Colonic mucosa (tissue), 4 donors: ENCODE measurements at places on chromosomes 3 and 15. TPM values are rescaled to one million over a fixed set of nuclear protein-coding genes. Genes with fewer than 3 reads are reported as not detected.
A peak's percentile ranks its signal among the peaks of the same experiment; 100 is the strongest.

DNA sequence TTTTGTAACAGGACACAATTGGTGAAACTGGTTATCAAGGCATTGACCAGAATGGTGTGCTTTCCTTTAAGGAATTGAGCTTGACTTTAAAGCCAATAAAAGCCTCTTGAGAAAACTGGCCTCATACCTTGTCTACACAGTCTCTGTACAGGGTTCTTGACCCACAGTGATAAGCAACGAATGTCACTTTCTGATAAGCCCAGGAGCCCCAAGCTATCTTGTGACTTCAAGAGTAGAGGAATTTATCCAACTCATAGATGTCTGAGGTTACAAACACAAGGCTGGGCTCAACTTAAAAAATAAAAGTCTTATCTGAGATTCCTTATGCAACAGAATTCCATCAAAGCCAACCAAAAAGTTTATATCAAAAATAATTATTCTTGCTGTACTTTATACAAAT lies 212.1 kb downstream of the GBE1 start:
- no peak for DNase-seq

- no peak for DNase-seq
Measured at GRCh38 chr3:61053781-61054496, 197.3 kb downstream of the FHIT start.

- DNase-seq = no peak
Measured at GRCh38 chr3:12744326-12744725, 14.7 kb downstream of the TMEM40 start.

- no peak for DNase-seq
Measured at GRCh38 chr15:69652751-69653305, 200.2 kb downstream of the RPLP1 start.

DNA sequence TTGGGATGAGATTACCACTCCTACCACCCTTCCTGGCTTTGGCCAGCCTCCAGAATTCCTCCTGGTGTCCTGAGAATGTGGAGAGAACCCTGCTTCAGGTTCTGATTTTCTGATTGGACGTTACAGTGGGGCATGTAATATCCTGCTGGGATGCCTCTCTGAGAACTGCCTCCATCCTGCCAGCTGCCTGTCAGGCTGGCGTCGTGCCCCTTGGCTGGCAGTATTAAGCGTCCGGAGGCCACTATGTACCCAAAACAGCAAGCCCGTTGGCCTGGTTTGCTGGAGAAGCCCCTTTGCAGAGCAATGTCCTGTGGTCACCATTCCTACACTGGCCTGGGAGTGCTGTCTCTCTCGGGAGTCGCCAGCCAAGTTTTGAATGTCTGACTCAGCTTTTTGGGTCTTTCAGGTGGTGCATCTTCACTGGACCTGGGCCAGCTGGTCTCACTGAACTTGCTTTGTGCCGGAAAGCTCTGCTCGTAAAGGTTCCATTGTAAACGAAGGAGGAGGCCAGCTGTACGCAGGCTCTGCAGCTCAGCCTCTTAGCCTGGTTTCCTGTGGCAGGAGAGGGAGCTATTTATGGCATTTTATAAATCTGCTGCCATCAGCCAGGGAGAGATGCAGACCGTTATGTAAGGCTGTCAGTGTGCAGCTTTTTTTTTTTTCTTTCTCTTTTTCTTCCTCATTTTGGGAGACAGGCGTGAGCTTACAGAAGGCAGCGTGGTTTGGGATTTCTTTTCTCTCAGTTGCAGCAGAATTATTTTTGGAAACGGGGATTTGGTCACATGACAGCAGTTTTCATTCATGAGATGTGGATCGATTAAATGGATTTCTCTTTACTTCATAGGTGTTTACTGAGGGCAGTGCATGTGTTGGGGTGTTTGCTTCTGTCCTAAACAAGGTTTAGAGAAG lies 19.0 kb upstream of the TRAK1 start:
- peak; percentile 75 for DNase-seq

DNA sequence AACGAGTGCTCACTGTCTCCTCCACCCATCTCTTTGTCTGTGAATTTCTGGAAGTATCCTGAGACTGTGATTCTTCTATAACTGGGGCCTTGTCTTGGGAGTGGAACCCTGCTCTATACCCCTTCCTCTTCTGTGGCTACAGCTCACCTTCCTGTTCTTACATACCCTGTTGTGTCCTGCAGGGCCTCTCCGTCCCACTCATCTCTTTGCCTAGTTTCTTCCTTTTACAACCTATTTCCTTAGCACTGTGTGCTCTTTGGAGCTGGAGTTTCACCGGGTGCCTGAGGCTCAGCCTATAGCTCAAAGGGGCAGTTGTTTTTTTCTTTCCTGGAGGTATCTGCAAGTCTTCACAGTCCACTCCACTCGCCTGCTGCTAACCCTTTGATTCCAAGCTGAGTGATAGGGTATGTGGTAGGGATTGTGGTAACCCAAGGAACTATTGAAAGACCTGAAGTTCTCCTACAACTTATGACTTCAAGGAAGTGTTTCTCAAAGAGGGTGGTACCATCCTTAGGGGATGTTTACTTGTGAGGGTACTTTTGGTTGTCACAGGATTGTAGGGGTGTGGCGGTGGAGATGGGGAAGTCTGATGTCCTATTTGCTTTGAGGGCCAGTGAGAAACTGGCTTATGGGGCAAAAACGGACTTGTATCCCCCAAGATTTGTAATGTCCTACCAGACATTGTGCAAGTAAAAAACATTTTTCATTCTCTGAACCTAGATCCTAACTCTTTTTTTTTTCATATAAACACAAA lies 66.6 kb upstream of the ARL8B start:
- no peak for DNase-seq

GRCh38 chr15:99170476-99171065 lies 65.7 kb downstream of the SYNM start:
- DNase-seq = no peak

DNA sequence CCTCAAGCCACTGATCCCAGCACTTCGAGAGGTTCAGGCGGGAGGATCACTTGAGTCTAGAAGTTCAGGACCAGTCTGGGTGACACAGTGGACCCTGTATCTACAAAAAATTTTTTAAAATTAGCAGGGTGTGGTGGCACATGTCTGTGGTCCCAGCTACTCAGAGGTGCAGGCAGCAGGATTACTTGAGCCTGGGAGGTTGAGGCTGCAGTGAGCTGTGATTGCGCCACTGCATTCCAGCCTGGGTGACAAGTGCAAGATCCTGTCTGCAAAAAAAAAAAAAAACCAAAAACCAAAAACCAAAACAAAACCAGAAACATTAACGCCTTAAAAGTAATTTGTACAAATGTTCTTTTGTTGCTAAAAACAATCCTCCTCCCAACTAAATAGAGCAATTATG lies 27.9 kb upstream of the SLC12A8 start:
- no peak for DNase-seq

- DNase-seq = no peak
Measured at GRCh38 chr15:96444865-96445264, 114.4 kb downstream of the NR2F2 start.

DNA sequence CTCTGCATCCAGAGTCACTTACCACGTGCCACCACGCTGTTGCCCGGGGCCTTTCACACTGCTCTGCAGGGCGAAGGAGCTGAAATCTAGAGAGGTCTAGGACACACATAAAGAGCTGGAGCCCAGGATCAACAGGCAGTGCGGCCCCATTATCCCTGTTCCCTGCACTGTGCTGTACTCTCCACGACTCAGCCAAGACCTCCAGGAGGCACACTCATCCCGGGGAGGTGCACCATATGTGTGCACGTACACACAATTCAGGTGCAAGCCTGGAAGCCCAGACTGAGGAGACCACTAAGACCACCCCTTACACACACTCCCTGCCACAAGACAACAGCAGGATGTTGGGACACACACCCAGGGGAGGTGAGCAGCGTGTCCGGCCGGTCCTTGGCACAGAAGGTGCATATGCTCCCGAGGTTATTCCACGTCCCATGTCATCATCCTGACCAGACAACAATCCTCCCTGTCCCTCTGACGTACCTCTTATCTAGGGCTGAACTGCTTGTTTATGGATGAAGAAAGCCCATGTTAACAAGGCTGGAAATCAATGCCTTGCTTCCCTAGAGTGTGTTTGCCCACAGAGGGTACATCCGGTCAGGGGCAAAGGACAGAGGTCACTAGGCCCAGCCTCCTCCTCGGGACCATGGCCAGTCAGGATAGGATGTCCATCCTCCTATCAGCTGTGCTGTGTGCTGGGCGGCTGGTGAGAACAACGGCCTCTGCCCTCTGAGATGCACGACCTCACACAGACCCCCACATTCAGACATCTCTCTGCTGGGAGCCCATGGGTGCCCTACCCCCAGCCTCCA lies 16.1 kb downstream of the KLF15 start:
- DNase-seq = no peak

GRCh38 chr3:184766555-184767261 lies 45.3 kb upstream of the VPS8 start:
- DNase-seq = no peak

DNA sequence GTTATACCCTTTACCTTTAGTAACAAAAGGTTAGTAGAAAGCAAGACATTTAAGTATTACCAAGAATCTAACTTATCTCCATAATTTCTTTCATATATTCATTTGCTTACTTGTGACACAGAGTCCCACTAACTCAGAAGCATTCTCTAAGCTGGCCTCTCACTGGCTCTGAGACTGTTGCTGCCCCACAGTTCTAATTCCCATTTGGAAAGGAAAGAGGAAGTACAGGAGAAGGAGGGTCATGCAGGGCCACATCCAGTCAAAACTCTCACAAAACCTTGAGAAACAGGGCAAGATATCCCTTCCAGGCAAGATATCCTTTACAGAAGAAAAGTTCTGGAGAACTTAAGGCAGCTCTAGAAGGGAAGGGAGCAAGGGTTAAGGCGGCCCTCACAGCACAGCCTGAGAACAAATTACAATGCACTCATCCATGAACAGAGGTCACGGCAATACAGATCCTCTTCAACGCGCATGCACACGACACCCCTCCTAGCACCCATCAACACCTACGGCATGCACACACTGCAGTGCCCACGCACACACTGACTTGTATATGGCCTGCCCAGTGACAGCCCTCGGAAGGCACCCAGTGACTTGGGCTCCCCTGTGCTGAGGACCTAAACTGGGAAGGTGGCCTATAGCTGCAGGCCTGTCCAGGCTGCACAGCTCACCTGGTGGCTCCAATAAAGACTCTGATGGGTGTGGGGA lies 13.0 kb upstream of the MYO5C start:
- no peak for DNase-seq

DNA sequence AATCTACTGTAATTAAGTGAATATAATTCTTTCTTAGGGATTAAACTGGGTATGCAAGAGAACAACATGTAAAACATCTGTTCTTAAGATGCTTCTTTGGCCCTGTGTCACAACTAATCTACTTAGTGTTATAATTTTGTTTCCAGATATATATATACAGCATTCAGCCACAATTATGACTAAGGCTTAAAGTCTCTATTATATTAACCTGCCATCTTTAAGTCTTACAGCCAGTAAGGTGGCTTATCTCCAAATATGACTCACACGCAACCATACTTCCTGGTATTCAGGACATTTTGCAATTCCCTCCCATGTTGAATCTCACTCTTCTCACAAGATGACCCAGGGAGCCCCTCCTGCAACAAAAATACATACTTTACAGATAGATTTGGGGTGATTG lies 6.6 kb upstream of the KBTBD8 start:
- no peak for DNase-seq

The SLC28A2 gene
- 54.9 TPM for total RNA-seq

The NEK10 gene
- 0.88 TPM for total RNA-seq

The EFCAB12 gene
- total RNA-seq = 0.47 TPM

The INAFM2 gene
- 10.8 TPM for total RNA-seq

The C3orf20 gene
- not detected for total RNA-seq

The WDR76 gene
- total RNA-seq = 20.7 TPM

The CLRN1 gene
- total RNA-seq = not detected

The C15orf62 gene
- total RNA-seq = 0.74 TPM
